HFFc6 (cell line): ENCODE measurements at places on chromosomes 13 and 19.
A peak's percentile ranks its signal among the peaks of the same experiment; 100 is the strongest.

GRCh38 chr19:17394891-17395415 lies 957 bp upstream of the CCDC194 start:
- H3K27me3 ChIP-seq = peaks cover 8% of the 10 kb centered on the region; the same call in 1 of the 2 replicates
- DNase-seq = no peak
- peaks cover 7% of the 10 kb centered on the region for H3K4me1 ChIP-seq
- H3K27ac ChIP-seq = no peak overlapping the region
- H3K36me3 ChIP-seq = no peaks in the 10 kb centered on the region

GRCh38 chr19:7522923-7523667 lies 671 bp downstream of the MCOLN1 start:
- DNase-seq = no peak
- H3K36me3 ChIP-seq = peaks cover 5% of the 10 kb centered on the region; the same call in 1 of the 2 replicates
- peak overlapping the region; percentile 83 for H3K4me3 ChIP-seq

DNA sequence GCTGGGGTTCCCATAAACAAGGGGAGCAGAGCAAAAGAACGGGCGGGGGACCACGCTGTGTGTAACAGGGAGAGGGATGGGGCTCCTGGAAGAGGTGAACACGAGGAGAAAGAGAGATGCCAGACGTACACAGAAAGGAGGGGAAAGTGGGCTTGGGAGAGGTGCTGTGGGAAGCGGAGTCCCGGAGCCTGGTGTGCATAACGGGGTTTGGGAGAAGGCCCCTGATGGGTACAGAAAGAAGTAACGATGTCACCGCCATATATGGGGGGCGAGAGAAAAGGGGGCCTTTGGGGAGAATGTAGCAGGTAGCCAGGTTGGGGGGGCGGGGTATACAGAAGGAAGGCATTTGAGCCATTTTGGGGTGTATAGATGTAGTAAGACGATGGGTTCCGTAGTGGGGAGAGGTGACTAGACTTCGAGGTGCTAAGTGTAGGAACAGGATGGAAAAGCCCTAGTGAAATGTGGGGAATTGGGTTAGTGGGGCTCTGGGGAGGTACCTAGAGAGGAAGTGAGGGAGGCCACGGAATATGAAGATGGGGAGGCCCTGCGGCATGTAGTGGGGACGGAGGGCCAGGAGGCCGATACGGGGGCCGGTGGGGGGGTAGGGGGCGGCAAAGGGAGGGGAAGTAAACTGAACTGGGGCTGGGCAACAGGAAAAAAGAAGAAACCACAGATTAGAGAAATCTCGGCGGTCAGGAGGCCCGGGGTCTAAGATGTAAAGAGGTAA lies 787 bp downstream of the ZNF580 start:
- peaks cover 9% of the 10 kb centered on the region for H3K27me3 ChIP-seq
- peaks cover 54% of the 10 kb centered on the region for H3K4me1 ChIP-seq

GRCh38 chr13:42985312-42986175 lies 6.5 kb downstream of the EPSTI1 start:
- peaks cover 14% of the 10 kb centered on the region for H3K4me1 ChIP-seq
- H3K27me3 ChIP-seq = no peaks in the 10 kb centered on the region
- no peak overlapping the region for H3K27ac ChIP-seq
- H3K4me3 ChIP-seq = no peak overlapping the region
- no peaks in the 10 kb centered on the region for H3K36me3 ChIP-seq

- peak overlapping the region; percentile 7 for H3K4me3 ChIP-seq
- peak; percentile 52 for DNase-seq
- H3K4me1 ChIP-seq = peaks cover 53% of the 10 kb centered on the region
Measured at GRCh38 chr13:44300895-44301638, 72.6 kb upstream of the SERP2 start.
